ENCODE measurements at places on chromosomes 2 and 18.

GRCh38 chr2:47819834-47820233 is 36.9 kb downstream of the MSH6 start:
- DNase-seq: no peak

DNA sequence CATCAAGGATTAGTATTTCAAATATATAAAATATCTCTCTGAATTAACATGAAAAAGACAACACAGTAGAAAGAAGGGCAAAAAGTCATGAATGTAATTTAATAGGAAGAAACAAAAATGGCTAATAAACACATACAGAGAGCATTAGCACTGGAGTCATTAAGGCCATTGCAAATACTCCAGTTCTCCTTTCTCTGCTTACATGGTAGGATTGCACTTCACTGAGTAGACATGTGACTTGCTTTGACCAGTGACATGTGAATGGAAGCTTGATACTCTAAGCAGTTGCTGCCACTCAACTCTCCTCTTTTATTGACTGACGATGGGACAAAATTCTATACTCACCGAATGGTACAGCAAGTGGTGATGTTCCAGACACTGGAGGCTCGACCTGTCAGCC is 153.9 kb upstream of the LGALSL start:
- DNase-seq: no peak

DNA sequence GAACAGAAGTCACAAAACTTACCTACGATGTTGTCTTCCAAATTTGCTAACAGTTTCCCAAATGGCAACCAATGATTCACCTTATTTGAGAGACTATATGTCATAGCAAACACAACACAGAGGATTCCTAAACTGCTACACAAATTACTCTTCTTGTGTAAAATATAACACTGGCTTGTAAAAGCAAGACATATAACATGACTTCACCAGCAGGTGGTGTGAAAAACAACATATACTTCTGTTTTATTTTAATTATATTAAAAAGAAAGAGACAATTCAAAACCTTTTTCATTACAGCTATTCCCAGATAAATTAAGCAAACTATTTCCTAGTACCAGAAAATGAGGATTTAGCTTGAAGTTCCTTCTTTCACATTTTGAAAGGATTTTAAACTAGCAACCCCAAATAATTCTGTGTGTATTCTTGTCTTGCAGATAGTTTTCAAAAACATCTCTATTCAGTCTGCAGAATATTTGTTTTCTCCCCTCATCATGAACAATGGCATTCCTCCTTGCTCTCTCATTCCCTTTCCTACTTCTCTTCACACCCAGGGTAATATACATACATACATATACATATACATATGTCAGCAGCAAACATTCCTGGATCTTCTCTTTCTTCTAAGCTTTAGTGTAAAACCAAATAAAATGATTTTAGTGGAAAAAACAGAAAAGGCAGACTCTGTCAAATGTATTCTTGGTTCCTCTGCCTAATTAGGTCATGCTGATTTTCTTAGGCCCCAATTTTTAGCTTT is 62.1 kb downstream of the SCN3A start:
- DNase-seq: no peak

GRCh38 chr18:61371111-61371510 is 37.9 kb downstream of the CDH20 start:
- no peak for DNase-seq

DNA sequence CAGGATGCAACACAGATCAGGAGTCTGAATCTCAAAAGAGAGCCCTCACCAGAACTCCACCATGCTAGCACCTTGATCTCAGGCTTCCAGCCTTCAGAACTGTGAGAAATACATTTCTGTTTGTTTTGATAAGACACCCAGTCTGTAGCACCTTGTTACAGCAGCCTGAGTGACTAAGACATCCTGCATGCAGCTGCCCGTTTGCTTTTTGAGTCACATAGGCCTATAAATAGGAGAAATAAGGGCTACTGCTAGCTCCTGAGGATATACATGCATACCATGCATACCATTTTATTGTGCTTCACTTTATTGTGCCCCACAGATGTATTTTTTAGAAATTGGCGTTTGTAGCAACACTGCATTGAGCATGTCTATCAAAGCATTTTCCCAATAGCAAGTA is 337.8 kb downstream of the CDH2 start:
- DNase-seq: no peak

- DNase-seq: no peak
Measured at GRCh38 chr2:9560628-9561027, 5.0 kb upstream of the ADAM17 start.

DNA sequence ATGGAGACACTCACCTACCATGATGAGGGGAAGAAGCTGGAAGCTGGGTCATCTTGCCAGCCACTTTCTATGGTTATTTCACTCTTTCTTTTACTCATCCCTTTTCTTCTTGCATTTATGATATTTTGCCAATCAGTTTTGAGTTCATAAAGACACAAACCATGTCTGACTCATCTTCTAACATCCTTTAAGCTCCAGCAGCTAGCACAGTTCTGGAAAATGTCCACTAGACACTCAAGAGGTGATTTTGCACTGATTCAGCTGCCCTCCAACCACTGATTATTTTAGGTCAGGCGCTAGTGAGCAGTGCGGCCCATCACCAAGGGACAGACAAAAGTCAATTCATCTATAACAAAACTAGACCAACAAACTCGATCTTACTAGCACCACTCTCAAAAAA is 537.1 kb upstream of the ID2 start:
- DNase-seq: no peak

Measured in GM18507 (cell line).